ENCODE measurements at places on chromosomes 16 and 17.

DNA sequence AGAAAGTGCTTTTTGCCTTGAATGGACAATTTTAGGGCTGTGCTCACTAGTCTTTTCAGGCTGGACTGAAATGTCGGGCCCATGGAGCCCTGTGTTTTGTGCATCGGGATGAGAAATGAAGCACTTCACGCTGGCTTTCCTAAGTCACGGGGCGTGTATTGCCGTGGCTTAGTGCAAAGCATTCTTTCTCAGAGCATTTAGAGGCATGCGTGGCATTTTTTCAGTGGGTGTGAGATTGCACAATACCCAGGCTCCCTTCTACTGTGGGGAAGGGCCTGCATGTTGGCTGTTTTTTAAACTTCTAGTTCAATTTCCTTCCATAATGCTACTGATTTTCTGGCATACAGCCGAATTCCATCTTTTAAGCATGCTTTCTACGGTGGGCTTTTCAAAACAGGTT lies 12.6 kb upstream of the POLR3E start:
- no peak for DNase-seq

- DNase-seq, result no peak
Observed at GRCh38 chr16:77569406-77569805, 134.6 kb upstream of the ADAMTS18 start.

GRCh38 chr16:2508722-2509400 lies 4.9 kb upstream of the ATP6V0C start:
- no peak for DNase-seq

GRCh38 chr17:66945147-66945835 lies 19.2 kb upstream of the CACNG4 start:
- DNase-seq, result no peak

GRCh38 chr17:69065113-69065512 lies 4.4 kb upstream of the ABCA9 start:
- no peak for DNase-seq

GRCh38 chr17:62965686-62966425 lies at the start of gene TANC2:
TSS of gene TANC2 (plus strand) at chr17:62966235. CDS start at chr17:63009560, 43,325 bp downstream.
- peak; percentile 71 for DNase-seq

DNA sequence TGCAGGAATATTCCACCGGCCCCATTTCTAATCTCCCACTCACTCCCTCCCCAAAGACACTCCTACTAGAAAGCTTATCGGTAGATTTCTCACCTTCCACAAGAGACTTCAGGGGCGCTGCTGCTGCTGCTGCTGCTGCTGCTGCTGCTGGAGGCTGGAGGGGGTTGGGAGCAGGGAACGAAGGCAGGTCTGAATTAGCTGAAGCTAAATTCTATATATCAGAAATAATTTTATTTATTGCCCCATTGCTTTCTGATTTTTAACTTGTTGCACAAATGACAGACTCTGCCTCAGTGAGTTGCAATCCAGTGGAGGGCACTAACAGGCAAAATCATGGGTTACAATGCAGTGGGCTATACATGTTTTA lies 25.8 kb upstream of the HLF start:
- DNase-seq, result no peak

- DNase-seq, result no peak
Observed at GRCh38 chr17:81304196-81305015, 9.3 kb upstream of the SLC38A10 start.

DNA sequence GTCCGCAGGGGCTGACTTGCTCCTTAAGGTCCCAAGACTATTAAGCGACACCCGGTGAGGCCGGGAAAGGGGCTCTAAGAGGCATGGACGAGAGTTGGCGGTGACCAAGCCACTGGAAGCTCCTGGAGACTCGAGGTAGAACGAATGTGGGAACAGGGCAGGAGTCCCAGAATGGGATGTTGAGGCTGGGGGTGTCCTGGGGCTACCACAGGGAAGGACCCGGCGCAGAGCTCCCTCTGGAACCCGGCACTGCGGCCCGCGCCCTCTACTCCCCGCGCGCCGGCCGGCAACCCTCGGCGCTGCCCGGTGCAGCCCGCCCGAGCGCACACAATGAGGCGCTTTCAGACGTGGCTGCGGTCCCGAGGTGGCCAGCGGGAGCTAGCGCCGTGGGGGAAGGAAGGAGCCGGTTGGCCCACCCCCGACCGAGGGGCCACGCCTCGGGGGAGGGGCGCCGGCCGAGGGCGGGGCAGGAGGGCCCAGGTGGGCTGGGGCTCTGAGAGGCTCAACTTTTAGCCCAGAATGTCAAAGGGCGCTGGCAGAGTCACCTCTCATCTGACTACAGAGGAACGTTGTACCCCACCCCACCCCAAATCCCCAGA lies at the start of gene CHST6:
TSS of gene CHST6 (minus strand) at position 366 of the 599 bp plus-strand sequence. CDS start 15,613 bp downstream, outside the sequence.
- DNase-seq, result no peak

DNA sequence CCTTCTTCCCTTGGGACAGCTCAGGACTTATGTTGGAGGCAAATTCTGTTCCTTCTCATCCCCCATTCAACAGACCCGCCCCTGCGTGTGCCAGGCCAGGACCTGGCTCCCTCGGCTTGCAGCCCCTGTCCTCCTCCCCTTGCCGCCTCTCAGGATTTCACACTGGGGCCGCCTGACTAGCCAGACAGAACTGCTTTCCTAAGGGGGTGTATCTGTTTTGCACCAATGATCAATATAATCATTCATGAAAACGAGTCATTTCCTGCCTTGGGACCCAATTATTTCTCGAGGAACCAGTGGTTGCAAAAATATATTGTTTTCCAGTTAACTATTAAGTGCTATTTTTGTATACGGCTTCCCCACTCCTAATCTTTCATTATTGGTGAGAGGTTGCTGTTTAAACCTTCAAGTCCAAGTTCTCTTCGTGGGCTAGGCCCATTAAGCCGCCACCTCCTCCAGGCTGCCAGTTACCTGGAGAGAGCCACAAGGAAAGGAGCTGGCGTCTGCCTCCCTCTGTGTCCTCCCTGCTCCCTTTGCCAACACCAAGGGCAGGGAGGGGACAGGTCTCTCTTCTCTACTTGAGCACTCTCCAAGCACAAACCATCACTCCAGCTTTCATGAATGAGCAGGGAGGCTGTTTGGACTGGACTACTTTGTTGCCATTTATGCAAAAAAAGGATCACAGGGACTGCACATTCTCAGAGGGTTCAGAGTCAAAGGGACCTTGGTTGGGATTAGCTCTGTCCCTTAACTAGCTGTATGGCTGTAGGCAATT lies 8.9 kb downstream of the DCAKD start:
- no peak for DNase-seq

DNA sequence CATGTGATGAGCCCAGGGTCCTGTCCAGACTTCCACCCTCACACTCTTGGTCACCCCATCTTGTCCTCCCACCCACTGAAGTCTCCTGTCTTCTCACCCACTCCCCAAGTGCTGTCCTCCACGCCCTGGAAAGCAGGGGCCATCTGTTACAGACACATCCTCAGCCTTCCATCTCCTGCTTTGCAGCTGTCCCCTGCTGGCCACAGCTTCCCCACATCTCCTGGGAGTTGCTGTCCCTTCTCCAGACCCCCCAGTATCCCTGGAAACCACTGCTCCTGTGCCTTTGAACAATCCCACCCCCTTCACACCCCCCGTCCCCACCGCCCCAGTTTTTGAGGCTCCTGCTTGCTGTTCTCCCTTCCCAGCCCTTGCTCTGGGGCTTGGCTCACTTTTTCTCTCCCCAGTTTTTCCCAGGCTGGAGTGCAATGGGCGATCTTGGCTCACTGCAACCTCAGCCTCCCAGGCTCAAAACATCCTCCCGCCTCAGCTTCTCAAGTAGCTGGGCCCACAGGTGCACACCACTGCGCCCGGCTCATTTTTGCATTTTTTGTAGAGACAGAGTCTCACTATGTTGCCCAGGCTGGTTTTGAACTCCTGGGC lies 30.4 kb upstream of the ZFP90 start:
- DNase-seq, result no peak

GRCh38 chr16:62392698-62393097 lies 356.5 kb upstream of the CDH8 start:
- DNase-seq, result no peak

- no peak for DNase-seq
Observed at GRCh38 chr16:11280616-11281522, at the start of gene PRM1. TSS of gene PRM1 (minus strand) at chr16:11281330. CDS start at chr16:11281238, 92 bp downstream.

DNA sequence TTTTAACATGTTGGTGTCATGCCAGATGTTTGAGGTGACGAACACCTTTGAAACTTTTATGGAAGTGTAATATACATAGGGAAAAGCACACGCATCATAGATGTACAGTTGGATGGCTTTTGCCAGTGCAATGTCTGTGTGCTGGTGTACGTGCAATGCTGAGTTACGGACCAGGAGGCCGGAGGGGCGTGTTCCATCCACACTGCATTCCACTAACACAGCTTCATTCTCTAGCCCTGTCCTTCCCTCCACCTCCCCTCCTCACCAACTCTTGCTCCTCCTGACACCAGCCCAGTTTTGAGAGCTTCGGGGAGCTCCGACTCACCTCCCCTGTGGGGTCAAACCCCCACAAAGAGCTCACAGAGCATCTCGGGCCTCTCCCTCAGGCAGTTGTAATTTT lies 358.8 kb downstream of the C16orf95 start:
- DNase-seq, result no peak

- peak; percentile 30 for DNase-seq
Observed at GRCh38 chr16:24013864-24014645, 178.3 kb downstream of the PRKCB start.

DNA sequence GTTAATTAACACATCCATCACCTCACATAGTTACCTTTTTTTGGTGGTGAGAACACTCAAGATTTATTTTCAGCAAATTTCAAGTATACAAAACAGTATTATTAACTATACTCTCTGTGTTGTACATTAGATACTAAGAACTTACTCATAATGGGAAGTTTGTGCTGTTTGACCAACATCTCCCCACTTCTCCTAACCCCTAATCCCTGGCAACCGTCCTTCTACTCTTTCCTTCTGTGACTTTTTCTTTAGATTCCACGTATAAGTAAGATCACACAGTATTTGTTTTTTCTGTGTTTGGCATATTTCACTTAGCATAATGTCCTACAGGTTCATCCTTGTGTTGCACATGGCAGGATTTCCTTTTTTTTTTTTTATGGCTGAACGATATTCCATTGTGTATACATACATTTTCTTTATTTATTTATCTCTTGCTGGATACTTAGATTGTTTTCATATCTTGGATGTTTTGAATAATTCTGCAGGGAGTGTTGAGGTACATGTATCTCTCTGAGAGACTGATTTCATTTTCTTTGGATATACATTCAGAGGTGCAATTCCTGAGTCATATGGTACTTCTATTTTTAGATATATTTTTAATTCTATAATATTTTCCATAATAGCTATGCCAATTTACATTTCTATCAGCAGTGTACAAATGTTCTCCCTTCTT lies 19.0 kb downstream of the PPM1D start:
- DNase-seq, result no peak

DNA sequence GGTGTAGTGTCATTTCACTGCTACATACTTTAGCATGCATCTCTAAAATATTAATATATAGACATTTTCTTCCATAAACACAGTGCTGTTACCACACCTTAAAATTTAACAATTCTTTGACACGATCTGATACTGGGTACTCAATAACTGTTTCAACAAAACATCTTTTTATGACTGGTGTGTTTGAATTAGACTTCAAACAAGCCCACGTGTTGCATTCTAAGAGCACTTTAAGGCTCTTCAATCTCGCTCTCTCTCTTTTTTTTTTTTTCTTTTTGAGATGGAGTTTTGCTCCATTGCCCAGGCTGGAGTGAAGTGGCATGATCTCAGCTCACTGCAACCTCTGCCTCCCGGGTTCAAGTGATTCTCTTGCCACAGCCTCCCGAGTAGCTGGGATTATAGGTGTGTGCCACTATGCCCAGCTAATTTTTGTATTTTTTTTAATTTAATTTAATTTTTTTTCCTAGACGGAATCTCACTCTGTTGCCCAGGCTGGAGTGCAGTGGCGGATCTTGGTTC lies 15.8 kb upstream of the SLC46A1 start:
- DNase-seq, result no peak

GRCh38 chr17:304461-304860 lies 48.1 kb downstream of the RPH3AL start:
- DNase-seq, result no peak

GRCh38 chr16:77172951-77173350 lies 18.0 kb upstream of the MON1B start:
- DNase-seq, result no peak

- DNase-seq, result no peak
Observed at GRCh38 chr17:50268026-50268425, 6.2 kb upstream of the TMEM92 start.

DNA sequence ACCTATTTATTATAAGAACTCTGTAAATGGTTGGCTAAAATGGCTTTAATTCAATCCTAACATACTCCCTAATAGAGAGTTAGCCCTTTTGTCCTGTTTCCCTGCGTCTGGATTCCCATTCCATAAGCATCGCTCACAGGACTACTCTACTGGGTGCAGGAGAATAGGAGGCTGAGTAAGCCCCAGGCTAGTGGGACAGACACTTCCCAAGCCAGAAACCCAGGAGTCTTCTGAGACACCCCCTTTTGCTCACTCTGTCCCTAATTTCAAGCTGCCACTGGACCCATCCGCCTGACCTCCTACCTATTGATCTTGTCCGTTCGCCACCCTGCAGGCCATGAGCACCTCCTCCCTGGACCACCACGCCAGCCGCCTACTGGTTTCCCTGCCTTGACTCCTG lies 16.7 kb upstream of the TOB1 start:
- DNase-seq, result no peak

- DNase-seq, result no peak
Observed at GRCh38 chr16:2337431-2338296, 2.9 kb downstream of the ABCA3 start.

DNA sequence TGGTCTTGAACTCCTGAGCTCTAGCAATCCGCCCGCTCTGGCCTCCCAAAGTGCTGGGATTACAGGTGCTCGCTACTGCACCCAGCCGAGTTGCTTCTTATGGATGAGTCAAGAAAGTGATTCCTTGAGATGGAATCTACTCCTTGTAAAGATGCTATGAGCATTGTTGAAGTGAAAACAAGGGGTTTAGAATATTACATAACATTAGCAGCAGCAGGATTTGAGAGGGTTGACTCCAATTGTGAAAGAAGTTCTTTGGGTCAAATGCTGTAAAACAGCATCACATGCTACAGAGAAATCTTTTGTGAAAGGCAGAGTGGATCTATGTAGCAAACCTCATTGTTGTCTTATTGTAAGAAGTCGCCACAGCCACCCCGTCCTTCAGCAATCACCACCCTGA lies 72.7 kb downstream of the NT5M start:
- no peak for DNase-seq

DNA sequence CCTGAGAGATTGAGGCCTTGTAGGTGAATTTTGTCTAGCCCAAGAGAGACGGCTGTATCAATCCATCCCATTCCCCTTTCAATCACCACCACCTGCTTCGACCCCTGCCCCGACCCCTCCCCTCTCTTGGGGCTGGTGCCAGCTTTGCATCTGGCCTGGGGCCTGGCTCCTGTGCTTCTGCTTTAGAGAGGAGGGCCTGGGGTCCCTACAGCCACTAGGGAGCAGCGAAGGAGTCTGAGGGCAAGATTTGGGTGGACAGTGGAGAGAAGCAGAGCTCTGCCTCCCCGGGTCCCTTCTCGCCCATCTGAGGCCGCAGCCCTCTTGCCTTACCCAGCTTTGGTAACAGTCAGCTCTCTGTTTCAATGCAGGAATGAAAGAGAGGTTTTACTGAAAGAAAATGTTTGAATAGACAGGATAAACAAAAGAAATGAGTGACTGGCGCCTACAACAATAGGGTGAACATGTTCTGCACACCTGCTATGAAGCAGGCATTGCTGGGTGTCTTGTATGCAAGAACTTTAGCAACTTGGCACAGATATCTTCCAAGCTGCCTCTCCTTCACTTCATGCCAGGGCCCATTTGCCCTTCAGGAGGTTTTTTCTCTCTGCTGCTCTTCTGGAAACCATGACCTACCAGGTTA lies 57.4 kb downstream of the SLC47A1 start:
- no peak for DNase-seq

All from activated T-helper 1 cell treated with Interleukin-2 at 50 U/mL for 16 hours (primary cell).